GM03348 (cell line): ENCODE measurements at places on chromosomes 1 and 21.

DNA sequence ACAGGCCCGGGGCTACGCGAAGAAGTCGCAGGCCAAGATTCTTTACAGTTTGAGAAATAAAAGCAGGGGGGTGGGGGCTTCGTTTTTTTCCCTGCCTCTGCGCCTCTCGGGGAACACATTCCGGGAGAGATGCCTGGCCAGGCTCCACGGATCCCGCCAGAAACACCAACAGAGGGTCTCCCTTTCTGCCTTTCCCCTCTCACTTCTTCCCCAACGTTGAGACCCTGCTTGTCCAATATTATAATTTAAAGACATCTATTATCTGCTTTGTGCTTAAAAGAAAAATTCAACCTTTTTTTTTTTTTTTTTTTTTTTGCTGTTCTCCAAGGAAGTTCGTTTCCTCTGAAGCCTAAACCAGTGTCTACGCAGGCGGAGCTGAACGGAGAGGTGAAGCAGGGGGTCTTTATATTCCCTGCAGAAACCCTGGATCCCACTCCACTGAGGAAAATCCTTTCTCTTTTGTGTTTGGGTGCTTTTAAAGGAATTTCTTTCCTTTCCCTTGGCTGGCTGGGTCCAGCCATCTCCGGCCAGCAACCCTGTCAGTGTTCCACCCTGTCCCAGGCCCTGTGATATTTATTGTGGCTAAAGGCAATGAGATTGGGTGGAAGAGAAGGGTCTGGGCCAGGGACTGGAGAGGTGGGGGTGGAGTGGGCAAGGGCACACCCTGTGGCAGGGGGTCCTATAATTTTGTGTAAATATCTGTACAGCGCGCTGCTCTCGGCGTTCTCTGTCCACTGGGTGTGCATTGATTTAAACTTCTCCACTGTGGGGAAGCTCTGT lies 2.2 kb downstream of the FOXD2 start:
- DNase-seq = no peak

DNA sequence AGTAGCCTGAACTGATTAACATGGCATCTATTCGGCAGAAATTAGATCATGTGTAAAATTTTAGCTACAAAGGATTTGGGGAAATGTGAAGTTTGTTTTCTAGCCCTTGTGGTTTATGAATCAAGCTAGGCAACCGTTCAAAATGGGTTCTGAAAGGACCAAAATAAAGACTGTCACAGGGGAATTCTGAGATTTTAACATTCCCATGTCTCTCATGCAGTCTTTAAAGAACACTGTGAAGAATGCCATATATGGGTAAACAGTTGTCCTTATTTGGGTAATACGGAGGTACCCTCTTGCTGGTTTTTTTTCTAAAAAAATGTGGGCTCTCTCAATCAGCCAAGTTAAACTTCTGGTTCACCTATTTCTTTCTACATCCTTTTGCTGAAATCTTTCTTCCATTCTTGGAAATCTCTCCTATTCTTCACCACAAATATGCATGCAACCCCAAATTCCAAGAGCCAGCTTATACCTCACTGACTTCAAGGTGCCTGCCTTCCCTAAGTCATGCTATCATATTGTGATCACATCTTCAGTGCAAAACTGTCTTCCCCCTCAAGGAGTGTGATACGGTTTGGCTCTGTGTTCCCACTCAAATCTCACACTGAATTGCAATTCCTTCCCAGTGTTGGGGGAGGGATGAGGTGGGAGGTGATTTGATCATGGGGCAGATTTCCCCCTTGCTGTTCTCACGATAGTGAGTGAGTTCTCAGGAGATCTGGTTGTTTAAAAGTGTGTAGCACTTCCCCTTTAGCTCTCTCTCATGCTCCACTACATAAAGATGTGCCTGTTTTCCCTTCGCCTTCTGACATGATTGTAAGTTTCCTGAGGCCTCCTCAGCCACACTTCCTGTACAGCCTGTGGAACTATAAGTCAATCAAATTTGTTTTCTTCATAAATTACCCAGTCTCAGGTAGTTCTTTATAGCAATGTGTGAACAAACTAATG lies 308.7 kb downstream of the TTLL7 start:
- no peak for DNase-seq

GRCh38 chr1:38071312-38072256 lies 25.0 kb upstream of the POU3F1 start:
- DNase-seq = peak; percentile 69

- no peak for DNase-seq
Observed at GRCh38 chr1:115564201-115564600, 77.6 kb upstream of the VANGL1 start.

GRCh38 chr21:21929789-21930188 lies 931.6 kb downstream of the NCAM2 start:
- DNase-seq = no peak

GRCh38 chr1:40372658-40373322 lies 737 bp upstream of the SMAP2 start:
- DNase-seq = no peak

DNA sequence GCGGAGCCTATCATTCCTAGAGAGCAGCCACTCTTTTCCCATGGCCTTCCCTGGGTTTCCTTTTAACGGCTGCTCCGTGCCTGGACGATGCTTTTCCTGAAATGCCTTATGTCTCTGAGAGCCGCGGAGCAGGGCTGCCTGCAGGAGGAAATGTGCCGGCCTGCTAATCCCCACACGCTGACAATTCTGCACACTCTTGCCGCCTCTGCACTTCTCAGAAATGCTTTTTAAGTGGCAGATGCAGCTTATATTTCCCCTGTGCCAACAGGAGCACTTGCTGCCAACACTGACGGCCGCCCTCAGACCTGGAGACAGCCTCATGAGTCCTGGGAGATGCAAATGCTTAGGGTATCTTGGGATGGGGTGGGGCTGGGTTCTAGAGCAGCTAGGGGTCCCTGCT lies 253.2 kb downstream of the GRIK3 start:
- DNase-seq = no peak

DNA sequence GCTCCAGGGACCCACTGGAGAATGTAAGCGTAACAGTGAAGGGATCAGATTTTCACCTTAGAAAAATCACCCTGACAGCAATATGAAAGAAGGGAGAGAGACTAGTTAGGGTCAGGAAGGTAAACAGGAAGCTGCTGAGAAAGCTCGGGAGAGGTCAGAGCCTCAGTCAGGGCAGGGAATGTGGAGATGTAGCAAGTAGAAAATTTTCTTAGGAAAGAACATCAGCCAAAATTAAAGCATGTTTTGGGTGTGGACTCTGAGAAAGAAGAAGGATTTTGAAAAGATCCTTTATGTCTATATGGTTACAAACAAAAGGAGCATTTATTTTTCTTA lies 16.7 kb upstream of the ERICH3 start:
- no peak for DNase-seq

DNA sequence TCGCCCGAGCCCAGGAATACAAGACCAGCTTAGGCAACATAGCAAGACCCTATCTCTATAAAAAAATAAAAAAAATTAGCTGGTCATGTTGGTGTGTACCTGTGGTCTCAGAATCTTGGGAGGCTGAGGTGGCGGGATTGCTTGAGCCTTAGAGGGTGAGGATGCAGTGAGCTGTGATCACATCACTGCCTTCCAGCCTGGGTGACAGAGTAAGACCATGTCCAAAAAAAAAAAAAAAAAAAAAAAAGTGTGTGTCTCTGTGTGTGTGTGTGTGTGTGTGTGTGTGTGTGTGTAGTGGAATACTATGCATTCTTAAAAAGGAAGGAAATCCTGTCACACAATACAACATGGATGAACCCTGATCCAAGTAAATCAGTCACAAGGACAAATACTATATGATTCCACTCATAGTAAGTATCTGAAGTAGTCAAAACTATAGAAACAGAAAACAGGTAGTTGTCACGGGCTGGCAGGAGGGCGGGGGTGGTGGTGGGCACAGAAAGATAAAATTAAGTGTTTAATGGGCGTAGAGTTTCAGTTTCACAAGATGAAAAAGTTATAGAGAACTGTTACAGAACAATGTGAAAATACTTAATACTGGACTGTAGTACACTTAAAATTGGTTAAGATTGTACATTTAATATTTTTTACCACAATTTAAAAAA lies 47.8 kb downstream of the SELENOF start:
- no peak for DNase-seq

DNA sequence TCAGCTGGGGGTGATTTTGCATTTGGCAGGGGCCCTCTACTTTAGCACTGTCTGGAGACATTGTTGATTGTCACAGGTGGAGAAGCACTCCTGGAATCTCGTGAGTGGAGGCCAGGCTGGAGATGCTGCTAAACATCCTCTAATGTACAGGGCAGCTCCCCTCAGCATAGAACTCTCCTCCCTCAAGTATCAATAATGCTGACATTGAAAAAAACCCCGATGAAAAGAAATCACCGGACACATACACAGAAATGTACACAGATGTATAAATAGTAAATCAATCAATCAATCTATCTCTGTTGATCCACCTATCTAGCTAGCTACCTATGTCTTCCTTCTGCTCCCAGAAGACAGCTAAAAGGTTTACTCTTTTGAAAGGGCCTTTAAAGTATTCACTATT lies 89.4 kb upstream of the KCNJ15 start:
- DNase-seq = no peak

DNA sequence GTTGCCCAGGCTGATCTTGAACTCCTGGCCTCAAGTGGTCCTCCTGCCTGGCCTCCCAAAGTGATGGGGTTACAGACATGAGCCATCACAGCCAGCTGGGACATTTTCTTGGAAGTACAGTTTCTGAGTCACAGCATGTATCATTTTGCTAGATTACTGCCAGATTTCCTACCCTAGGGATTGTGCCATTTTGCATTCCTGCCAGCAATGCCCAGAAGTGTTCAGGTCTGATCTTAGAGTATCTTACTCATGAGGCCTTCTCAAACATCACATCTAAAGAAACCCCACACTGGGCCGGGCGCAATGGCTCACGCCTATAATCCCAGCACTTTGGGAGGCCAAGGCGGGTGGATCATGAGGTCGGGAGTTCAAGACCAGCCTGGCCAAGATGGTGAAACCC lies 10.2 kb downstream of the BMP8A start:
- DNase-seq = no peak
